Activated T-cell treated with anti-CD3 and anti-CD28 coated beads, Interleukin-2, amount 50 U/mL, for 48 hours (primary cell): ENCODE measurements at places on chromosomes 3 and 15.

- DNase-seq, result no peak
Observed at GRCh38 chr3:36257158-36257852, 123.0 kb upstream of the STAC start.

- DNase-seq, result no peak
Observed at GRCh38 chr15:74222240-74223119, 13.6 kb upstream of the CCDC33 start.

DNA sequence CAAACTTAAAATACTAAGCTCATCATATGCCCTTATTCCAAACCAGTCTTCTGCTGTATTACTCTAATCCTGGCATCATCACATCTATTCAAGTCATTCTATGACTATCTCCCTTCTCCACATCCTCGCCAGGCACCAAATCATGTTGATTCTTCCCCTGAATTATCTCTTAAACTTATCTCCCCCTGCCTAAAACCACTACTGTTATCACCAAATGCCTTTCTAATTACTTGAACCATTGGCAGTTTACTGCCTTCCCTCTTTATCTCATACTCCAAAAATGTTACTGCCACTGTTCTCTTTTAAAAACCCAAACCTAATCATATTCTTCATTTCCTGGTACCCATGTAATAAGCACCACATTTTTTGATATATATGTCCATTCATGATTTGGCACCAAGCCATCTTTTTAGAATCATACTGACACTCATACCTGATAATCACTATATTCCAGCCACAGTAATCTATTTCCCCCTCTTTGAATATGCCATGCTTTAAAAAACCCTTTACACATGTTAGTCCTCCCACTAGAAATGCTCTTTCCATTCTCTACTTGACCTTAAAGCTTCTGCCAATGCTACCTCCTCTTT lies 126.8 kb downstream of the PEAK1 start:
- DNase-seq, result no peak

DNA sequence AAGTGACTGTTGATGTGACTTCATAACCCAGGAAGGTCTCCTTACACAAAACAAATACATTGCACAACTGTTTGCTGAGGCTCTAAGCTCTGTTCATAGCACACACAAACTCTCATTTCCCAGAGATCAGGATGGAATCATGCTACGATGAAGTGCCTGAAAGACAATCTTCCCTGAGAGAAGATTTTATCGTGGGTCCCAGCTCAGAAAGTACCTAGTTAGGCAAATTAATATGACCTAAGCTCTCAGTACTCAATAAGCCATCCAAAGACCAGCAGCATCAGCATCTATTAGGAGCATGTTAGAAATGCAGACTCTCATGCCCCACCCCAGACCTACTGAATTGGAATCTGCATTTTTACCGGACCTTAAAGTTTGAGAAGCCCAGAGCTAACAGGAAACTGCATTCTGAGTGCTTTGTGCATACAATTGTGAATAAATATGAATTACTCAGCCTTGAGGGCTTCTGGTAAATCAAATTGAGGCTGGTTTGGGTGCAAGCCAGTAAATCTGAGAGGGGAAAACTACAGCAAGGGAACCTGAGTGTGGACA lies 161.5 kb upstream of the C2CD4B start:
- no peak for DNase-seq
